Activated T-helper 2 cell treated with anti-CD3 and anti-CD28 coated beads, Interferon-gamma antibody, Interleukin-2, Interleukin-4, amounts not matched to agents 10 μg/mL and 5 μg/mL and 100 μg/mL, durations not matched to agents 14 hours and 24 hours and 36 hours (primary cell): ENCODE measurements at places on chromosomes 12 and 14.
A peak's percentile ranks its signal among the peaks of the same experiment; 100 is the strongest.

DNA sequence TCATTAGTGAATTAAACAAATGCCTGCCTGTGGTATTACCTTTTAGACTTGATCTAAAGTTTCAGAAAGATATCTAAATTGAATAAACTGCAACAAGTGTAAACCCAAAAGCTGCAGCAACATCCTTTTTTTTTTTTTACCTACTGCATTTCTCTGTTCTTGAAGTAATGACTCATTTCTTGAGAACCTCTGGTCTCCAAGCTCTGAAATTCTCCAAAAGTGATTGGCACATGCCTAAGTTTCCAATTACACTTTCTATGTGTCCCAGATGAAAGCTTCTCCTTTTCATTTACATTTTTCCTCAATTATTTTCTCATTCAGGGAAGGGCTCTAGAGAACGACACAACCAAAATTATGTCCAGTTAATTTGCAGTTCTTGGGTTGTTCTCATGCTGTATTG lies 435.2 kb upstream of the DCN start:
- no peak overlapping the region for H3K4me3 ChIP-seq
- peaks cover 1% of the 10 kb centered on the region for H3K27me3 ChIP-seq
- peaks cover 6% of the 10 kb centered on the region for H3K4me1 ChIP-seq
- no peaks in the 10 kb centered on the region for H3K36me3 ChIP-seq
- no peak for DNase-seq

- H3K4me1 ChIP-seq: peaks cover 37% of the 10 kb centered on the region
- H3K4me3 ChIP-seq: peak within 1 kb of the TSS; percentile 92
- peak within 1 kb of the TSS; percentile 92 for H3K27ac ChIP-seq
- H3K27me3 ChIP-seq: no peaks in the 10 kb centered on the region
- peak; percentile 84 for DNase-seq
Measured at GRCh38 chr14:49598485-49599300, at the start of gene LRR1. LRR1 (plus strand) TSS chr14:49598940; CDS start chr14:49599021, 81 bp downstream.

GRCh38 chr14:64691376-64691775 lies 12.8 kb upstream of the PLEKHG3 start:
- H3K36me3 ChIP-seq: no peaks in the 10 kb centered on the region
- no peak for DNase-seq
- no peak overlapping the region for H3K4me3 ChIP-seq
- no peak overlapping the region for H3K27ac ChIP-seq
- H3K27me3 ChIP-seq: peaks cover 35% of the 10 kb centered on the region

- H3K27ac ChIP-seq: no peak overlapping the region
- H3K27me3 ChIP-seq: peaks cover 14% of the 10 kb centered on the region
- DNase-seq: no peak
- H3K4me3 ChIP-seq: no peak overlapping the region
- H3K36me3 ChIP-seq: no peaks in the 10 kb centered on the region
Measured at GRCh38 chr12:67911275-67911600, 78.0 kb upstream of the IFNG-AS1 start.

DNA sequence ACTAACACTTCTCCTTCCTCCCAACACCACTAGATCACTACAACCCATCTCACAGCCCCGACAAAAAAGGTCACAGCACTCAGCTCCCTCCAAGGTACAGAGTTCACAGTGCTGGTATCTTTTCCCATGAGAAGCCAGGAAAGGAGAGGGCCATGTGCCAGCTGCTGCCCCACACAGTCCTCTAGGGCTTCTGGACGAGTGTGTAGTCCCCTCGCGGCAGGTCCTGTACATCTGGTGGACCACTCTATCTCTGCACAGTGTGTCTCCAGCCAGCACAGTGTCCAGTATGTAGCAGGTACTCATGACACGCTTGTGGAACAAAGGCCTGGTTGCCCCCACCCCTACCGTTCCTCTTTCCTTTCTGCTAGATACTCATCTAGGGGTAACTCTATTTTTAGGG lies 134.4 kb upstream of the FOXN3 start:
- H3K4me3 ChIP-seq: no peak overlapping the region
- no peaks in the 10 kb centered on the region for H3K27me3 ChIP-seq
- peaks cover 23% of the 10 kb centered on the region for H3K4me1 ChIP-seq
- peaks cover 35% of the 10 kb centered on the region for H3K36me3 ChIP-seq
- peak overlapping the region; percentile 66 for H3K27ac ChIP-seq

DNA sequence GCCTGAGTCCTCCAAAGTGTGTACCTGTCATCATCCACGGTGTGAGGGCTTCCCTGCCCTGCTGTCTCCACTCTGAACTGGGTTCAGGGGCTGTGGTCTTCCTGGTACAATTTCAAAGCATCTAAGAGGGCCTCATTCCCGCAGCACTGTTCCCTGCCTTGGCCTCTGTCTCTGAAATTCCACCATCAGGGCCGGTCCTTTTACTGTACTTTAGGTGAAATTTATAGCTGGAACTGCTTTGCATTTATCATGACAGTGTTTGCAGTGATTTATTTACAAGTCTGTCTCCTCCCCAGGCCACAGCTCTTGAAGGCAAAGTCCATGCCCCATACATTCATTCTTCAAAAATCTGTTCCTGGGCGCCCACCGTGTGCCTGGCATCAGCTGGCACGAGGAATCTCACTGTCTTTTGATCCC lies 36.9 kb upstream of the NCOR2 start:
- H3K4me1 ChIP-seq: peaks cover 8% of the 10 kb centered on the region
- H3K27me3 ChIP-seq: peaks cover 36% of the 10 kb centered on the region
- no peak overlapping the region for H3K4me3 ChIP-seq
- DNase-seq: no peak
- H3K36me3 ChIP-seq: no peaks in the 10 kb centered on the region

GRCh38 chr12:107912421-107913004 lies 138.0 kb downstream of the ASCL4 start:
- H3K27ac ChIP-seq: no peak overlapping the region
- peaks cover 5% of the 10 kb centered on the region for H3K4me1 ChIP-seq

DNA sequence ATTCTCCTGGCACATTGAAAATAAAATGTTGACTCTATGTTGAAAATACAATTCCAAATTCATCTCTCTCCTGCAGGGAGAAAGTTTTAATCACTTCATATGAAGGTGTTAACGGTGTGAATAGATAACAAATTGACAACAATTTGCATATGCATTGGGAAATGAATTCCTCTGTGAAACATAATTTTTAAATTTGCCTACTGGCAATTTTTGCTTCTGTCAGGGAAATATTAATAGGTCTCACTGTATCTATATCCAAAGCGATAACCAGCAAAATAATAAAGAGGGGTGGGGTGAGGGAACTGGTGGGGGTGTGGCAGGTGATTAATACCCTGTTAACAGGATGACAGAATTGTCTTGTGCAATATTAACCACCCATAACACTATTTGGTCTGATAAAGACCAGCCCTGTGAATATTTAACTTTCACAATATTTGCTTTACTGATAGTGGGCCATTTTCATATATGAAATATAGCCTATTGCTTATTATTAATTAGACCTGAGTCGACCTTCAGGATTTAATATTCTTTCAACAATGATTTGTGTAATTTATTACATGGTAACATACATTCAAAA lies 239.0 kb upstream of the SSTR1 start:
- no peaks in the 10 kb centered on the region for H3K27me3 ChIP-seq
- no peaks in the 10 kb centered on the region for H3K36me3 ChIP-seq
- no peaks in the 10 kb centered on the region for H3K4me1 ChIP-seq
- no peak overlapping the region for H3K27ac ChIP-seq
- H3K4me3 ChIP-seq: no peak overlapping the region
- DNase-seq: no peak

GRCh38 chr12:122840580-122841513 lies 5.6 kb downstream of the HIP1R start:
- DNase-seq: no peak
- H3K36me3 ChIP-seq: peaks cover 14% of the 10 kb centered on the region
- H3K27ac ChIP-seq: no peak overlapping the region
- peaks cover 13% of the 10 kb centered on the region for H3K4me1 ChIP-seq
- no peak overlapping the region for H3K4me3 ChIP-seq
- no peaks in the 10 kb centered on the region for H3K27me3 ChIP-seq

DNA sequence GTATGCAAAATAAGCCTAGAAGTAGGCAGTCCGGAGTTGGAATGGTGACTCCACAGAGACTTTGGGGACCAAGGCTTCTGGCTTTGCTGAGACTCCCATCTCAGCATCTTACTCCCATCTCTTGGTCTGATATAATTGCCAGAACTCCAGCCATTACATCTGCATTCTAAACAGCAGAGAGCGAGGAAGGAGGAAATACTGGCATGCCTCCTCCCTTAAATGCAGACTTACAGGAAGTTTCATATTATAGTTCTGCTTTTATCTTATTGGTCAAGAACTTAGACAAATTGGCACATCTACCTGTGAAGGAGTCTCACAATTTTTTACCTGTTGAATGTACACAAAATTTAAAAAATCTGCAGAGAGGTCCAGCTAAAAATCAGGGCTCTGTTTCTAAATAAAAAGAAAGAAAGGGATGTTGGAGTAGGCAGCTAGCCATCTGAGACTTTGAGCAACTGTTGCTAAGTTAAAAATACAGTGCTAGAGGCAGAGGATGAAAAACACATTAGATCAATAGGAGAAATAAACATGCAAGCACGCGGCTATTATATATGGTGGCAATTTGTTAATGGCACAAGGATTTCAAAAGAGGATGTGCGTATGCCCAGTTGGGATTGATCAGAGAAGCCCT lies 209.9 kb upstream of the HMGA2 start:
- H3K27ac ChIP-seq: no peak overlapping the region
- H3K4me1 ChIP-seq: peaks cover 2% of the 10 kb centered on the region
- H3K27me3 ChIP-seq: peaks cover 5% of the 10 kb centered on the region
- no peaks in the 10 kb centered on the region for H3K36me3 ChIP-seq
- DNase-seq: no peak
- H3K4me3 ChIP-seq: no peak overlapping the region

- H3K27ac ChIP-seq: peak overlapping the region; percentile 92
- no peaks in the 10 kb centered on the region for H3K27me3 ChIP-seq
- H3K36me3 ChIP-seq: peaks cover 4% of the 10 kb centered on the region
- peak; percentile 95 for DNase-seq
- peaks cover 55% of the 10 kb centered on the region for H3K4me1 ChIP-seq
Measured at GRCh38 chr12:46382964-46383653, 10.5 kb upstream of the SLC38A2 start.

DNA sequence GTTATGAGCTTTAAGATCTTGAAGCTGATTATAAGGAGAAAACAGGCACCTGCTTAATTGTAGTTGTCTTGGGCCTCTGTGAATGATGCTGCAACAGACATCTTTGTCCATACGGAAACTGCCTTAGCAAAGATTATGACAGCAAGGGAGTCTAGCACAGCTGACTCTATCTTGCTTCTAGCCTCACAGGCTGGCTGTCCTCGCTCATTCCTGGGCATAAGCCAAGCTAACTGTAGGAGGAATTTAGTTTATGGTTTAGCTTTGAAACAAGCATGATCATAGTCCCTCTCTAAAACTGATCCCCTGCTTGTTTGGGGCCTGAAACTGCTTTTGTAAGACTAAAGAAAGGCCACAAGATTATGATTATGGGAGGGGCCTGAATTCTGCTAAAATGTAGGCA lies 74.3 kb upstream of the C14orf132 start:
- no peak overlapping the region for H3K27ac ChIP-seq
- H3K36me3 ChIP-seq: no peaks in the 10 kb centered on the region
- H3K4me3 ChIP-seq: no peak overlapping the region
- DNase-seq: no peak
- no peaks in the 10 kb centered on the region for H3K4me1 ChIP-seq
- no peaks in the 10 kb centered on the region for H3K27me3 ChIP-seq

GRCh38 chr12:47721431-47721973 lies 3.8 kb downstream of the ENDOU start:
- H3K27me3 ChIP-seq: no peaks in the 10 kb centered on the region
- H3K4me3 ChIP-seq: no peak overlapping the region
- no peak for DNase-seq
- peaks cover 32% of the 10 kb centered on the region for H3K4me1 ChIP-seq

GRCh38 chr14:97846156-97846555 lies 1049.0 kb downstream of the VRK1 start:
- H3K27me3 ChIP-seq: peaks cover 10% of the 10 kb centered on the region
- H3K27ac ChIP-seq: no peak overlapping the region
- peaks cover 6% of the 10 kb centered on the region for H3K4me1 ChIP-seq
- H3K36me3 ChIP-seq: no peaks in the 10 kb centered on the region
- no peak overlapping the region for H3K4me3 ChIP-seq

DNA sequence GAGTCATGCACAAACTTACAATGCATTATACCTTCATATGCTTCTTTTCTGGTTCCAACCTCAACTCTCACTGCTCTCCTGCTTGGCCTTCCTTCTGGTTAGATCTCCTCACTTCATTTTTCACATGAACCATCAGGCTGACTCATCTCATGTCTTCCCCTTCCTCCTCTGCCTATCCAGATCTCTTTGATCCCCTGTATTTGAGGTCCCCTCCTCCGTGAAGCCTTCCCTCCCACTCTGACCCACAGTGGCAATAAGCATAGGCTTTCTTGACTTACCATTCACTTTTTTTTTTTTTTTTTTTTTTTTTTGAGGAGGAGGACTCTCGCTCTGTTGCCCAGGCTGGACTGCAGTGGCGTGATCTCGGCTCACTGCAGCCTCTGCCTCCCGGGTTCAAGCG lies 14.7 kb upstream of the ASIC1 start:
- DNase-seq: no peak
- H3K27ac ChIP-seq: peak overlapping the region; percentile 26
- peaks cover 36% of the 10 kb centered on the region for H3K4me1 ChIP-seq
- no peaks in the 10 kb centered on the region for H3K27me3 ChIP-seq
- no peak overlapping the region for H3K4me3 ChIP-seq

GRCh38 chr12:51620448-51620847 lies 29.4 kb downstream of the SCN8A start:
- H3K27me3 ChIP-seq: peaks cover 16% of the 10 kb centered on the region
- no peak overlapping the region for H3K27ac ChIP-seq
- no peak for DNase-seq

DNA sequence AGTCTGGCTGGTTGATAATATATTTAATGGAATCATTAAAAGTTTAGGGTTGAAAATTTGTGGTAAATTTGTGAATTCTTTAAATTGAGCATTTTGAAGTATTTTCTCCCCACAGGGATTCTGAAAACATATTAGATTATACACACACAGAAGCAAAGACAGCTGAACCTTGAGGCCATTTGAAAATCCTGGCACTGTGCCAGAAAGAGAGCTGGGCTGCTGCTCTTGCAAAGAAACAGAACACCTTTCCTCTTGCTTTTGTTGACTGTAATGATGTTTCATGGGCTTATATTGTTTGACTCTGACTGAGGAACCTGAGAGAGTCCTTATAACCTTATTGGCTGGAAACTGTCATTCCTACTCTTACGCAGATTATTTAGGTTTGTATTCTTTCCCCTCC lies 4.8 kb downstream of the RNF34 start:
- peaks cover 40% of the 10 kb centered on the region for H3K4me1 ChIP-seq
- no peak overlapping the region for H3K4me3 ChIP-seq
- H3K36me3 ChIP-seq: peaks cover 50% of the 10 kb centered on the region
- no peaks in the 10 kb centered on the region for H3K27me3 ChIP-seq
- DNase-seq: no peak

DNA sequence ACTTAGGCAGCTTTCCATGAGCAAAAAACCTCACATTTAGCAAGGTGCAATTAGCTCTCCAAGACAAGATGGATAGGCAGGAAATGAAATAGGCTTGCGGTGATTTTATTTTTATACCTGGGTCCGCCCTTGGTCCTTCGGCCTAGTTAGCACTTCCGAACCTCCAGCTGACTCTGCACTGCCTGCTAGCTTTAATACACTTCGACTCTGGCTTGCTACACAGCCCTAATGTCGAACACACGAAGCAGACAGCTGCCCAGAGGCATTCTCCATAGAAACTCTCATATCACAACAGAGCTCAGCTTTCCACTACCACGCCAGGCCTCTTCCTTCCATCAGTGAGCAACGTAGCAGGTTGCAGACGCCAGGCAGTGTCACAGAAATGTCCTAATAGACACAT lies 688.0 kb downstream of the VRK1 start:
- peaks cover 10% of the 10 kb centered on the region for H3K36me3 ChIP-seq
- no peaks in the 10 kb centered on the region for H3K27me3 ChIP-seq
- DNase-seq: no peak
- no peak overlapping the region for H3K4me3 ChIP-seq
- no peak overlapping the region for H3K27ac ChIP-seq
- H3K4me1 ChIP-seq: peaks cover 13% of the 10 kb centered on the region
